ENCODE measurements at places on chromosomes 16 and 17. TPM values are rescaled to one million over a fixed set of nuclear protein-coding genes. Genes with fewer than 3 reads are reported as not detected.

GRCh38 chr17:50935221-50935995 is 69.3 kb upstream of the TOB1 start:
- DNase-seq, result no peak

GRCh38 chr17:79645022-79645776 is 34.3 kb upstream of the RBFOX3 start:
- no peak for DNase-seq

GRCh38 chr17:59367657-59368045 is 36.2 kb downstream of the YPEL2 start:
- no peak for DNase-seq

The JMJD8 gene
- total RNA-seq, result 38.3 TPM

GRCh38 chr16:15754821-15755534 is 101.8 kb downstream of the MYH11 start:
- DNase-seq, result no peak

DNA sequence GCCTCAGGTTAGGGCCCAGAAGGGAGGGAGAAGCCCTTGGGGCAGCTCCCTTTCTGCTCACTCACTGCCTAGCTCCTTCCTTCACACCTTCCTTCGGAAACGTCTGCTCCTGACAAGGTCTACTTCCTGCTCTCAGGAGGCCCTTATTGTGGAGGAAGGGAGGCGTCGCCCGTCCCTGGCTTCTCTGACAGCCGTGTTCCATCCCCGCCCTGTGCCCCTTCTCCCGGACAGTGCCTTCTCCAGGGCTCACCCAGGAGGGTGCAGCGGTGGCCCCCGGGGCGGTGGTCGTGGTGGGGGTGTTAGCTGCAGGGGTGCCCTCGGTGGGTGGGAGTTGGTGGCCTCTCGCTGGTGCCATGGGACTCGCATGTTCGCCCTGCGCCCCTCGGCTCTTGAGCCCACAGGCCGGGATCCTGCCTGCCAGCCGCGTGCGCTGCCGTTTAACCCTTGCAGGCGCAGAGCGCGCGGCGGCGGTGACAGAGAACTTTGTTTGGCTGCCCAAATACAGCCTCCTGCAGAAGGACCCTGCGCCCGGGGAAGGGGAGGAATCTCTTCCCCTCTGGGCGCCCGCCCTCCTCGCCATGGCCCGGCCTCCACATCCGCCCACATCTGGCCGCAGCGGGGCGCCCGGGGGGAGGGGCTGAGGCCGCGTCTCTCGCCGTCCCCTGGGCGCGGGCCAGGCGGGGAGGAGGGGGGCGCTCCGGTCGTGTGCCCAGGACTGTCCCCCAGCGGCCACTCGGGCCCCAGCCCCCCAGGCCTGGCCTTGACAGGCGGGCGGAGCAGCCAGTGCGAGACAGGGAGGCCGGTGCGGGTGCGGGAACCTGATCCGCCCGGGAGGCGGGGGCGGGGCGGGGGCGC is 231.9 kb downstream of the SEC14L1 start:
- DNase-seq, result peak; percentile 89

DNA sequence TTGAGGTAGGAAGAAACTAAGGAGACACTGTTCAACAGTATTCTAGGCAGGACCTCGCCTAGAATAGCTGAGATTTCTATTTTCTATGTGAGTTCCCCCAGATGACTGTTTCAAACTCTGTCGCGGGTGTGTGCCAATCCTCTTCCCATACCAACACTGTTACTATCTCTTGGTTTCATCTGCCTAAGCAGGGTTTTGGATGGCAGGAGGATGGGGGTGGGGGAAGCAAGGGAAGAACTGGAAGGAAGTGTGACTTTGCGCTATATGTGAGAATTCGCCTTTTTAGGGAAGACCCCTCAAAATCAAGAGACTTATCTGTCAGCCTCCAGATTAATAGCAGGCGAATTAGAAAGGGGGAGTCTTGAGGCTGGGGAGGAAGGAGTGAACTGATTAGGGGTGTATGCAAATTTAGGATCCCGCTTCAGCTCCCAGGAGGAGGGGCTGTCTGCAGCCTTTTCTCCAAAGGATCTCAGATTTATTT is 521 bp upstream of the G6PC3 start:
- DNase-seq, result no peak

- DNase-seq, result no peak
These were observed 182 bp upstream of the SPECC1 start for GRCh38 chr17:20009052-20009301.

DNA sequence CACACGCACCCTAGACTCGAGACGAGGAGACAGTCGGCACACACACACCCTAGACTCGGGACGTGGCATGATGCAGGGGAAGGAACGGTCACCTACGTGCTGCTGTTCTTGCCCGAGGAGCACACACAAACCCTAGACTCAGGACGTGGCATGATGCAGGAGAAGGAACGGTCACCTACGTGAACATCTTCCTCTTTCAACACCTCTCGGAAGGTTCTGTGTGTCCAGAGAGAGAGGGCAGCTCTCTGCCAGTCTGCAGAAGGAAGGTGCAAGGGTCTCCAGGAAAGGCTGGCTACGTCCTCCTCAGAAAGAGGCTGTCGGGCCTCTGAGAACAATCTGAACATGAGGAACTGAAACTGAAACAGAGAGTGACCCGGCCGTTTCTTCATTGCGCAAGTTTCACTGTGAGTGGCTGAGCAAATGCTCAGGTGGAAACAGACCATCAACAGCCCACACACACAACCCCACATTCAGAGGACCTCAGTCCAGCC is 43.4 kb downstream of the ZNF276 start:
- peak; percentile 47 for DNase-seq

DNA sequence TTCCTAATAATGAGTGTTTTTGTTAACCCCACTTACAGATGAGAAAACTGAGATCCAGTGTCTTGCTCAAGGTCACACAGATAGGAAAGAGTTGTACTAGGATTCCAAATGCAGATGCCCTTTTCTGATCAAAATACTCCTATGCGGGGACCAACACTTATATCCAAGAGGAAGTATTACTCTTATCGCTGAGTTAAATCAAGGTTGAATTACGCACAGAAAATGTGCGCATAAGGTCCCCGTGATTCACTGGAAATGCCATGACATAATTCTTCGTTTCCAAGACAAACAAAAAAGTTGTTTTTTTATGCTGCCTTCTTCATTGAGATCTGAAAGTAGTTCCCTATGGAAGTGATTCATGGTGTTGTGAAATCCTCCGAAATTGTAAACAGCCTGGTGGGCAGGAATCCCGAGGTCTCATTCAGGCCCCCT is 463.8 kb upstream of the HSBP1 start:
- no peak for DNase-seq

The TEX19 gene
- total RNA-seq, result not detected

DNA sequence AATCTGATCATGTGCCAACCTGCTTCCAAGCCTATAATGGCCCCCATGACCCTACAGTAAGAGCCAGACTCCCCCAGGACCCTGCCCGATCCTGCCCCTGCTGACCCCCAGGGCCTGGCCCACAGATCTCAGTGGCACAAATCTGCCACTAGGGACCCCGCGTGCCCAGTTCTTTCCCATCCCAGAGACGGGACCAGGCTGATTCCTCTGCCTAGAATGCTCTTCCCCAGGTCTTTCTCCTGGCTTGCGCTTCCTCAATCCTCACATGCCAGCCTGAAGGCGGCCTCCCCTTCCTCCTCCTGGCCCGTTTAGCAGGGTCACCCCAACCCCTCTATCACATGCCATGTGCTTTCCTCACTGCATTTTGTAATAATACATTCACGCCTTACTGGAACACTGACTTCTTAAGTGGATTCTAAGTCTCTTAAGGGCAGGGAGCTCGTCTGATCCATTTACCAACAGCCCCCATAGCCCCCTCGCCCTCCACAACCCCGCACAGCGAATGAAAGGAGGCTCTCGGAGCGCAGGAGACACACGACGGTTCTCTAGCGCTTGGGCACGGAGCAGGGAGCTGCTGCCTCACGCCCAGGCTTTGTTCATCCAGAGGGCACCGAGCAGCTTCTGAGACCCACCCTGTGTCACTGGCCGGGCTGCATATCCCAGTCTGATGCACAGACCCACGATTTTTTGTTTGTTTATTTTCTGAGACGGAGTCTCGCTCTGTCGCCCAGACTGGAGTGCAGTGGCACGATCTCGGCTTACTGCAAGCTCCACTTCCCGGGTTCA is 1.2 kb downstream of the TRIM65 start:
- peak; percentile 47 for DNase-seq

GRCh38 chr16:6753553-6753952 is 579.1 kb upstream of the RBFOX1 start:
- DNase-seq, result no peak

- no peak for DNase-seq
These were observed 550.0 kb upstream of the SALL1 start for GRCh38 chr16:51701025-51701424.

- peak; percentile 84 for DNase-seq
These were observed 196.7 kb upstream of the GSE1 start for GRCh38 chr16:85416228-85417109.

DNA sequence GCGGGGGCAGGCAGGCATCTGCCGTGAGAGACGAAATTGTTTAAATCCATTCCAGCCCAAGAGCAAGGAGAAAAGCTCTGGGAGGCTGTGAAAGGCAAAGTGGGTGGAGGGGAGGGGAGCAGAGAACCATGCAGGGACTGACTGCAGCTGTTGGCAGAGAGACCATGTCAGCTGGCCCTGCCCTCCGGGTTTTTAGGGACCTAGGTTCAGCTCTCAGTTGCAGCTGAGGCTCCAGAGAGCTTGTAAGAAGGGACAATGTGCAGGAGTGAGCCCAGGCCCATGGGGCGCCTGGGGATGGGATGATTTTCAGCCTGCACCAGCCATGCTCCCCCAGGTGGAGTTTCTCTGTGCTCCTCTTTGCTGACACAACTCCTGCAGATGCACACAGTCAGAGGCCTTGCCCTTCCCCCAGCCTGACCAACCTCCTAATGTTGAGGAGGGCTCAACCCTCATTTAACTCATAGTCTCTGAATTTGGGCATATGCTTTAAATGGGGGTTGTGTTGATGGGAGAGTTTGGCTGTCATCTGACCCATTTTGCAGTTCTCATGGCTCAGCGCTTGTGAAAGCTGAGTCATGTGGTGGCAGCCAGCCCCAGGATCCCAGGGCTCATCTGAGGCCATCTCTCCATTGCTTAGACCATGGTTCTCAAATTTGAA is 70.9 kb downstream of the PLXDC1 start:
- DNase-seq, result no peak

DNA sequence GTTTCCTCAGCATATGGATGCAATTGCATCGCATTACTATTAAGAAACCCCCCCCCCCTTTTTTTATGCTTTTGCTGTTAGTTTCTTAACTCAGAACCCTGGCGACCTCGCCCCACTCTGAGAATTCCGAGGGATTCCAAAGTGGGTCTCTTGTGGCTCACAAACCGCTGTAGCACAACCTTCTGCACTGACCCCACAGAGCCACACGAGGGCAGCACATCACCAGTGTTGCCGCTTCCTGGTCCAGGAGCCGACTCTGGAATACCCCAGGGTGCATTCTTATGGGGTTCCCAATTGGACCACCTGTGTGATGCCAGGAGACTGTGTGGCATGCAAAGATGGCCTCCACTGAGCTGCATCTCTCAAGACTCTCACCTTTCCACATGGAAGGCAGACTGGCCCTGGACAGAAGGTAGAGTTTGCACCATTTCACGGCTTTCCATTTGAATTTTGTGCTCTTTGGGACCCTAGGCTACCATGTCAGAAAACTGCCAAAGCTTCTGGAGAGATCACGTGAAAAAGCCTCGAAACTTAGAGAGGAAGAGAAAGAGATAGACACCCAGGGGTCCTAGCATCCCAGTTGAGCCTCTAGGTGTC is 432.7 kb upstream of the ASIC2 start:
- peak; percentile 30 for DNase-seq

DNA sequence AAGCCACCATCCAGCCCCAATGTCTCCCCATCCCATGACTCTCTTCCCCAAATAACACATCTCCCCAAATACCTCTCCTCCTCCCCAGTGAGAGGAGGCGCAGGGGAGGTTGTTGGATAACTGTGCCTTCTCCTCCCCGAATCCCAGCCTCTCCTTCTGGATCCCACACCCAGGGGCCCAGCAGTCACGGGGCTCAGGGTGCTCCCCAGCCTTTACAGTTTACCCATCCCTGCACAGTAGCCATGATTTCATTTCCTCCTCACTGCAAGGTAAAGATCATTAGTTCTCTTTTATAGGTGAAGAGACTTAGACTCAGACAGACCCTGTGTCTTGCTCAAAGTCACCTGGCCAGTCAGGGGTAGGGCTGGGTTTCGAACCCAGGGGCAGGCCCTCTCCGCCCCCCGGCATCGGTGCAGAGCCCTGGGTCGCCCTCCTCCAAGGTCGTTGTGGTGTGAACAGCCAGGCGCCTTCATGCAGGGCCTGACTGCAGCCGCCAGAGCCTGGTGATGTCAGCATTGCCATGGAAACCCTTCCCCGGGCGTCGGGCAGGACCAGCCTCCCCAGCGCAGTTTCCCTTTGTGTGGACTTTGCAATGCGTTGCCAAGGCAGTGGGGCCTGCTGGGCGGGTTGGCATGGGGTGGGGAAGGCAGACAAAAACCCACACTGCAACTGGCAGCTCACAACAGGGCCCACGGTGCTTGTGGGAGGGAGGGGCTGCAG is 53.3 kb upstream of the TOB1 start:
- DNase-seq, result peak; percentile 77

DNA sequence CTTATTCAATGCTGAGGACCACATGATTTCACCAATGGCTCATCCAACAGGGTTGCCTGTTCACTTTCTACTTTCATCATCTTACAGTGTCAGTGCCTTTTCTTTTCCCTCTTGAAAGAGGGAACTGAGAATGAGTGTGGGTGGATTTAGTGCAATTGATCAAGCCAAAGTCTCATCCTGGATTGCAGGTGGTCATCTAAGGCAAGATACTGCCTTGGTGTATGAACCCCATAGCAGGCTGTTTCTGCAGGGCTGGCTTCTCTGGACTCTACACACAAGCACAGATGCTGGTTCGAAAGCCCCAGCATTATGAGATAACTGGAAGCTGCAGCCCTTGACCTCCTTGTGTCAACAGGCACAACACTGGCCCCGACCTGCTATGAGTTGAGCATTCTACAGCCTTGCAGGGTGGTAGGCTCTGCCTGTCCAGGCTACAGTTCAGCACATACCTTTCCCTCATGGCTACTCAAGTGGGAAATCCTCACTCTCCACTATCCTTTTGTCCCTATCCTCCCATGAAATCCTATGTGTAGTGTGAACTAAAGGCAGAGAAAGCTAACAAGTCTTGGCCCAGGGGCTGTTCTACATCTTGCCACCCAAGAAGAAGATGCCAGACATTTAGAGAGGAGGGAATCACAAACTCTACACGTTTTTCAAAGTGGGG is 358.7 kb downstream of the SLC39A11 start:
- DNase-seq, result no peak

The NTN1 gene
- total RNA-seq, result not detected

GRCh38 chr16:15647294-15648014 is 2.6 kb upstream of the NDE1 start:
- DNase-seq, result no peak

DNA sequence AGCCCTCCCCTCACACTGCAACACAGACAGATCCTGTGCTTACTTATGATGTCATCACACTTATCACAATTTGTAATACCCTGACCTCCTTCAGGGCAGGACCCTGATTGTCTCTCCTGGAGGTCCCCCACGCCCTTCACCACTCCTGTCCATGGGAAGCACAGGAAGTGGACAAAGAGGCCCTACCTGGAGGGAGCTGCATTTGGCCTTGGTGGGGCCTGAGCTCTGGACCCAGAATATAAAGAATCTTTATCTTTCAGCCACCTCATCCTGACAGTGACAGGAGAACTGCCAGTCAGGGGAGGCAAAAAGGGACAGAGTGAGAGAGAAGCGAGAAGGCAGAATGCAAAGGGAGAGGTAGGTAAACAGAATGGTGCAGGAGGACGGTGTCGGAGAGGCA is 303.4 kb upstream of the N4BP1 start:
- no peak for DNase-seq

The KRTAP3-1 gene
- not detected for total RNA-seq

The EME1 gene
- total RNA-seq, result 27.3 TPM

- DNase-seq, result no peak
These were observed 13.6 kb upstream of the CBFB start for GRCh38 chr16:67015313-67015731.

GRCh38 chr16:52389045-52389444 is 157.9 kb downstream of the TOX3 start:
- DNase-seq, result no peak

All from activated naive CD8-positive, alpha-beta T cell treated with anti-CD3 and anti-CD28 coated beads, Interleukin-2, amount 10 ng/mL, durations not matched to agents 7 days and 5 days (primary cell).